ENCODE measurements at places on chromosomes 5 and 9.
A peak's percentile ranks its signal among the peaks of the same experiment; 100 is the strongest.

DNA sequence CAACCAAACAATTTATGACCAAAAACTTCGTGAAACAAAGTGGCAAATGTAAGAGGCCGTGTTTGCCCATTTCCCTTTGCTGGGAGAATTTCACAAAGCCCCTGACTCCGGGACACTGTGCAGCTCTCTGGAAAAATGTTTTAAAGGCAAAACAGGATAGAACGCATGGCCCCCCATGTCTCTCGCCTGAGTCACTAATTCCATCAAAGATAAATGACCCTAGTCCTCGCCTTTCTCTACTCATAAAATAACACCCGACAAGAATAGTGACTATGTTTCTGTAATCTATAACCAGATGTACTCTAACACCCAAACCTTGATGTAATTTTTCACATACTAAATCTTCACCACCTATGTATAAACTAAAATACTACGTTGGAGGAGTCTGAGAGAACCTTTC, 55.7 kb upstream of the SAP30L start:
- DNase-seq: no peak

- peak; percentile 81 for DNase-seq
Observed at GRCh38 chr5:73365301-73365853, 83.2 kb downstream of the FOXD1 start.

DNA sequence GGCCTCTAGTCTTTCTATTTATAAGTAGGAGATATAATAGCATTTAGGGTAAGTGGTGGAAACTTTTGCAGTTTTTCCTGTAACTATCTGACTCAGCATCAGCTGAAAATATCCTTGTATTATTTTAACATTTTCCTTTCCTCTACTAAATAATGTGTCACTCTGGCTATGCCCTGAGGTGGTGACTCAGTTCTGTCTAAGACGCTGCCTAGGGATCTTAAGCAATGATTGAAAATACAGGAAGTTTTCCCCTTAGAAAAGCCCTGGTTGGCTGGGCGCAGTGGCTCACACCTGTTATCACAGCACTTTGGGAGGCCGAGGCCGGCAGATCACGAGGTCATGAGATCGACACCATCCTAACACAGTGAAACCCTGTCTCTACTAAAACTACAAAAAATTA, 9.3 kb upstream of the EDIL3 start:
- DNase-seq: peak; percentile 61

- no peak for DNase-seq
Observed at GRCh38 chr5:112374356-112374755, 44.7 kb downstream of the EPB41L4A start.

- DNase-seq: peak; percentile 92
Observed at GRCh38 chr5:175246242-175246888, 197.6 kb downstream of the DRD1 start.

- DNase-seq: peak; percentile 47
Observed at GRCh38 chr5:78930721-78931120, 54.4 kb downstream of the ARSB start.

DNA sequence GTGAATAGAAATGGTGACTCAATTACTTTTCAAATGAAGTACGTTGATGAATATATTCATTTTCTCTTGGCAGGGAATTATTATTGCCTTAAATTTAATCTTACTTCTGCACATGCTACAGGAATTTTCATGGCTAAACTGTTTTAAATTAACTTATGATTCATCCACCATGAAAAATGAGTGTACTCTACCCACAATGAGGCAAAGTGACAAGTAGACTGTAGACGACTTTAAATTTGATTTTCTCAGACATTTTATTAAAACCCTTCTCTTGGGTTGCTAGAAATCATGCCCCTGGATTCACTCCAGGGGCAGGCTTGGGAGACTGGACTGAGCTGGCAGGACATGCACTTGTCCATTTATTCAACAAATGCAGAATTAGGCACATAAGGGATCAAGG, 23.5 kb upstream of the ERAP2 start:
- DNase-seq: peak; percentile 32

DNA sequence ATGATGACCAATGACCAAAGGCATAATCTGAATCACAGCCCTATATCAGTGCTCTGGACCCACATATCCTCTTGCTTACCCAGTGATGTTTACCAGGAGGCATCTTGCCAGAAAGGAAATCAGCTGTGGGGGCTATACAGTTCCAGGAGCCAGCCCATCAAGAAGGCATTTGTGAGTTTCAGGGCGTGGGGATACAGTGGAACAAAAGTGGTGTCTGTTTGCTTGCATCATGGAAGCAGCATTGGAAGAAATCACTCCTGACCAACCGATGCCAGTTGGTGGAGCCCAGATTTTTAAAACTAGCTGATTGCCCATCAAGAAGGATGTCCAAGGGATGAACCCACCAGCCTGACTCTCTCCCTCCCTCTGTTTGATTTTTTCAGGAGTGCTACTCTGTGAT, 106.5 kb upstream of the EGFLAM start:
- DNase-seq: no peak

DNA sequence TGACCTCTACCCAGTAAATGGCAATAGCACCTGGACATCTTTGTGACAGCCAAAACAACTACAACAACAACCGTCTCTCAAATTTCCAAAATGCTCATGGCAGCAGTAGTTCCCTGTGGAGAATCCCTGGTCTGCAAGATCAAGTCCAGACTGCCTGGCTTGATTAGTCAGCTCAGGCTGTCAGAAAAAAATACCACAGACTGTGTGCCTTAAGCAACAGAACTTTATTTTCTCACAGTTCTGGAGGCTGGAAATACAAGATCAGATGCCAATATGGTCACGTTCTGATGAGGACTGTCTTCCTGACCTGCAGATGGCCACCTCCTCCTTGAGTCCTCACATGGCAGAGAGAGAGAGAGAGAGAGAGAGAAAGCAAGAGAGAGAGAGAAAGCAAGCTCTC, 52.3 kb upstream of the MOCS2 start:
- DNase-seq: peak; percentile 44

GRCh38 chr5:53392073-53392472, 88.4 kb upstream of the FST start:
- no peak for DNase-seq

GRCh38 chr5:43421450-43422133, 9.4 kb upstream of the CCL28 start:
- DNase-seq: no peak

- no peak for DNase-seq
Observed at GRCh38 chr5:378301-378891, 56.9 kb downstream of the AHRR start.

- peak; percentile 38 for DNase-seq
Observed at GRCh38 chr5:151156507-151157420, 815 bp downstream of the ANXA6 start.

- peak; percentile 69 for DNase-seq
Observed at GRCh38 chr5:151805414-151806223, 33.9 kb downstream of the G3BP1 start.

- DNase-seq: no peak
Observed at GRCh38 chr9:108845947-108846346, 9.8 kb downstream of the ACTL7B start.

GRCh38 chr5:143251946-143252345, 151.5 kb downstream of the NR3C1 start:
- no peak for DNase-seq

- no peak for DNase-seq
Observed at GRCh38 chr5:1855596-1855995, 27.1 kb downstream of the IRX4 start.

- no peak for DNase-seq
Observed at GRCh38 chr9:77982581-77983319, 48.9 kb downstream of the GNAQ start.

DNA sequence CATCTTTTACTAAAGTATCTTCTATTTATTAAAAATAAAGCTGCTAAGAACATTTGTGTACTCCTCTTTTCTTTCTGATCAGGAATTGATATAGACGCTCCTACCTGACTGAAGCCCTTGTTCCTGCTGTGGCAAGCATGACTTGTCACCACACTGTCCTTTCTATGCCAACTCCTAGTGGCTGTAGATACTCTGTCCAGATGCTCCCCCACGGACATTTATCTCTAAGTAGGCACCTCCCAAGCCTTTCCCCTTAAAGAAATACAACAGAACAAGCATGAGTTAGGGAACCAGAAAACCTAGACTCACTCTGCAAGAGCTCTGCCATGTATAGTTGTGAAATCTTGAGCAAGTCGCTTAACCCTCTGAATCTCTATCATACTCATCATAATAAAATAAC, 53.2 kb downstream of the FAM114A2 start:
- no peak for DNase-seq

- DNase-seq: no peak
Observed at GRCh38 chr5:173855162-173855994, 32.8 kb upstream of the CPEB4 start.

DNA sequence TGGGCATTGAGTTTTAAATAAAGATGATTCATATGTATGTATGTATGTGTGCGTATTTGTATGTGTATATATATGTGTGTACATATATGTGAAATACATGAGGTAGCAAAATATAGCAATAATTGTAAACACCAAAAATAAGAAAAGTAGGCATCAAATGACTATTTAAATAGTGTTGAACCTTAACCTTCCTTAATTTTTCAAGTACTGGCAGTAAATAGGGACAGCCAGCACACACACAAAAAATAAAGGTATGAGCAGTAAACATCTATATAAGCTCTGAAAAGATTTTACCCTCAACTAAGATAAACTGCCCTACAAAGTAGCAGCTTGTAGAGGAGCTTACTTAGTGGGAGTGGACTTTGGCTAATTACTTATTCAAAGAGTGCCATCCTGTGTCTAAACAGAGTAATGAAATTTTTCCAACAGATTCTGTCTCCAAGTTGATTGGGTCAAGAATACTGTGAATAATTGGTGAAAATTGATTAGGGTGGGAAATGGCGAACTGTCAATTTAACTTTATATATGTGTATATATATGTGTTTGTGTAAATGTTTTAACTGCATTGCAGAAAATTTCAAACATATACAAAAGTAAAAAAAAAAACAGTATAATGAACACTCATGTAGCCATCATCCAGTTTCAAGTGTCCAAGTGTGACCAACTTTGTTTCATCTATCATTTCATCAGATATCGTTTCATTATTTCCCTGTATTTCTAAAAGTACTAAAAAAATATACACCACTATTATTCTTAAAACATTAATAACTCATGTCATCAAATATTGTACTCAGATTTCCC, 2.0 kb upstream of the ADAMTS6 start:
- peak; percentile 45 for DNase-seq

DNA sequence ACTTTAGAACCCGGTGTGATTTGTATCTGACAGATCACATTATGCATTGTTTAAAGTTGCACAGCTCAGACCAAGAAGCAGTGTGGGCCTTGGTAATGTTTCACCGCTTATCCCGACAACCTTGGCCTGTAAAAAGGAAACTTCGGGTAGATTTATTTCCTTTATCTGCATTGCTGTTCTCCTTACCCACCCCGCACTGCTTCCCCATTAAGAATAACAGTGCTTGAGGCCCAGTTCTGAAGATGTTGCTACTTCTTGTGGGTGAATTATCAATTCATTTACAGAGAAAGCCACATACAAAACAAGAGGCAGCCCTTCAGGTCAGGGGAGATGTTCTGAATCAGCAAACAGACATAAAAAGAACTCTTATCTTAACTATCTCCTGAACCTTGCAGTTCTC, 8.4 kb downstream of the SMARCA2 start:
- no peak for DNase-seq

- DNase-seq: peak; percentile 27
Observed at GRCh38 chr5:55438998-55439397, 95.8 kb downstream of the PLPP1 start.

GRCh38 chr5:137352095-137352494, 147.0 kb downstream of the SPOCK1 start:
- no peak for DNase-seq

DNA sequence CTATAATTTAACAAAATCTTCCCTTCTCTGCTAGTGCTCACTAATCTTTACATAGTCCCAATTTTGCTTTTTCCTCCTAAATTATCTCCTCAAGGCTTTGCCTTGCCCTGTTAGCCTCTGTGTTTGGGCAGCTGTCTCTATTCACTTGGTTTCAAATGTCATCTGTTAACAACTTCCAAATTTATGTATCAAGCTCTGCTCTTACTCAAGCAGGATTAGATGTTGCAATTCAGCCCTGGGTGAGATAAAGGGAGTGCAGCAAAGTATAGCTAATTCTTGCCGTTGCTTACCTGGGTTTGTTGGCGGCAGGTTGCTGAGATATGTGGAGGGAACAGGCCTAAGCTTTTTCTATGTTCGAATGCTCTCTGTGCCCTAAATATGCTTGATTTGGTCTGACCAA, 483.8 kb downstream of the DMAC1 start:
- DNase-seq: peak; percentile 20

DNA sequence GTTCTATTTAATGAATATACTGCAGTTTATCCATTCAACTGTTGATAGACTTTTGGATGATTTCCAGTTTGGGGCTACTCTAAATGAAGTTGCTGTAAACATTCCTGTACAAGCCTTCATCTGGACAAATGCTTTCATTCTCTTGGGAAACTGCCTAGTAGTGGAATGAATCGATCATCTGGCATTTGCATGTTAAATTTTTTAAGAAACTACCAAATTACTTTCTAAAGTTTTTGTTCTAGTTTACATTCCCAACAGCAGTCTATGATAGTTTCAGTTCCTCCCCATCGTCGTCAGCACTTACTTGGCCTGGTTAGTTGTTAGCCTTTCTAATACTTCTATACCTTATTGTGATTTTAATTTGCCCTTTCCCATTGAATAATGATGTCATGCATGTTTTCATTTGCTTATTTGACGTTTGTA, 306.3 kb downstream of the FER start:
- no peak for DNase-seq

- DNase-seq: no peak
Observed at GRCh38 chr9:73577848-73578247, 426.2 kb downstream of the ANXA1 start.

GRCh38 chr5:80189201-80189600, 66.6 kb downstream of the SERINC5 start:
- no peak for DNase-seq

DNA sequence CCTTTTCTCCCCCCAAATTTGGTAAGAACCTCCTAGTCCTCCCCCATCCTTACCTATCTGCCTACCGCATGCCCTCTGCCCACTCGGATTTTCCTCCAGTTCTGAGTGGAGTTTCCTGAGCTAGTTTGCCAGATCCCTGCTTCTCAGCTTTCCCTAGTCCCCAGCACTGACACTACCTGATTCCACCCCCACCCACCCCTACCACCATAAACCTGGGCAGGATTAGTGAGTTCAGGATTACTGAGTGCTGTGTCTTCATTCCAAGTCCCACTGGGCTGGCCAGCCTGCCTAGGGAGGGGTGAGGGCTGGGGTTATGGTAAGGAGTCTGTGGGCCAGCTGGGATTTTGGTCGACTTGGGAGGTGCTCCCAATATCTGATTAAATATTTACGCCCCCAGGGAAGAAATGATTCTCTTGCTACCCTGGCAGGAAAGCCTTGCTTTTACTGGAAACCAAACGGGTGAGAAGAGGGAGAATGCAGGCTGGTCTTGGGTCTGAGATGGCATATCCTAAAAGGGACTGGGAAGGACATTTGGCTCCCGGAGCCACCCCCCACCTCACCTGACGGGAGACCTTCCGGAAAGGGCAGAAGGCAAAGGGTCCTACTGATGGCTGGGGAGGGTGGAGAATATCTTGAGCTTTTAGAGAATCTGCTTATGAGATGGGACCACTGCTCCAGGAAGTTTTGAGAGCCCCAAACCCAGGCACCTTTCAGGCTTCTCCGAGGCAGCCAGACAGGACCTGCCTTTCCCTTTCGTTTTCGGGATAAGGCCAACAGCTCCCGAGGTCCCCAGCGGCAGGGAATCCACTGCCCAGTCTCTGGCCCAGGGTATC, 3.7 kb downstream of the PITX1 start:
- DNase-seq: no peak

Measured in AG08395 (cell line).